ENCODE measurements at places on chromosomes 3 and 15.
A peak's percentile ranks its signal among the peaks of the same experiment; 100 is the strongest.

- DNase-seq: no peak
Measured at GRCh38 chr3:50221411-50222168, 14.4 kb upstream of the GNAI2 start.

GRCh38 chr3:44419116-44419922 lies 58.2 kb downstream of the ZNF445 start:
- DNase-seq: no peak

- no peak for DNase-seq
Measured at GRCh38 chr15:78624651-78625590, 4.1 kb upstream of the CHRNA3 start.

GRCh38 chr15:41928100-41928499 lies 34.2 kb upstream of the SPTBN5 start:
- no peak for DNase-seq

GRCh38 chr3:100352296-100353231 lies 18.0 kb downstream of the NIT2 start:
- no peak for DNase-seq

DNA sequence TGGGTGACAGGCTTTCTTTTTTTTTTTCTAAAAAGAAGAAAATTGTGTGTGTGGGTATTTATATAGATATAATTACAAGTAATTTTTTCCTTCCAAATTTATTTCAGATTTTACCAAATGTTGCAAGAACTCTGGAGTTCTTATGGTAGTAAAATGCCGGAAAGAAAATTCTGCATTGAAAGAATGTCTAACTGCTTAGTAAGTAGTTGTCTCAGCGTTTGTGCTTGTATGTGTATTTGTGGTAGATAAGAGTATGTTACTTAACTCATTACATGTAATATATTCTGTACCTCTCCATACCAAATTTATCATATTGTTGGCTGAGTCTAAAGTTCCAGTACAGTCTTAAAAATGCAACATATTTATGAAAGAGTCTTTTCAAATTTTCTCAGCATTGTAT lies 32.3 kb upstream of the ZCWPW2 start:
- no peak for DNase-seq

GRCh38 chr3:69739204-69740102 lies at the start of gene MITF:
Gene MITF, plus strand, starts transcription at chr3:69739464. Its CDS starts 134 bp downstream, at chr3:69739598.
- peak; percentile 72 for DNase-seq

- no peak for DNase-seq
Measured at GRCh38 chr15:70589221-70589620, 174.1 kb downstream of the UACA start.

DNA sequence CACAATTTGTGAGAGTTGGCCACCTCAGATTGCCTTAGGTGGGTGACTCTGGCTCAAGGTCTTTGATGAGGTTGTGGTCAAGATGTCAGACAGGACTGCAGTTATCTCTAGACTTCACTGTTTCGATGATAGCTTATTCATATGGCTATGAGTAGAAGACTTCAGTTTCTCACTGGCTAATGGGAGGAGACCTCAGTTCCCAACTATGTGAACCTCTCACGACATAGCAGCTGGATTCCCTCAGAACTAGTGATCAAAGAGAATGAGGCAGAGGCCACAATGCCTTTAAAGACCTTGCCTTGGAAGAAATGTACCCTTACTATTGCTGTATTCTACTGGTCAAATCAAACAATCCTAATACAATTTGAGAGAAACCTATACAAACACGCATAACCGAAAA lies 607.5 kb upstream of the ROBO2 start:
- no peak for DNase-seq

DNA sequence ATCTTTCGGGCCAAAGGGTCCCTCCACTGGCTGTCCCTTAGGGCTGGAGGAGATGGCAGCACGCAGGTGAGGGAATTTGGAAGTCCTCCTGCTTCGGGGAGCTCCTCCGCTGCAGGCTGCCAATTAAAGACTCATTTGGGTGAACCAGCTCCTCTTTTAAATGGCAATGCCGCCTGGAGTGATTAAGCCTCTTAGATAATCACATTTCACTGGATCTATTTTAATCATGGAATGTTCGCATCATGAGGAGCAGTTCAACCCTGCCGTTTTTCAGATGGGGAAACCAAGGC lies 117.9 kb downstream of the LIPC start:
- no peak for DNase-seq

GRCh38 chr3:188021502-188022040 lies 132.4 kb upstream of the LPP start:
- no peak for DNase-seq

- no peak for DNase-seq
Measured at GRCh38 chr3:147616998-147617619, 207.9 kb downstream of the ZIC1 start.

Measured in germinal center (tissue), 1 donor.